ENCODE measurements at places on chromosomes 12 and 14.

- H3K27me3 ChIP-seq, result peaks cover 4% of the 10 kb centered on the region
- no peak for DNase-seq
- H3K4me3 ChIP-seq, result no peak overlapping the region
- peaks cover 24% of the 10 kb centered on the region for H3K4me1 ChIP-seq
Observed at GRCh38 chr12:128276471-128276870, 9.5 kb downstream of the TMEM132C start.

GRCh38 chr12:132123970-132124765 lies 20.0 kb downstream of the DDX51 start:
- H3K27ac ChIP-seq, result no peak overlapping the region
- DNase-seq, result no peak
- peaks cover 75% of the 10 kb centered on the region for H3K36me3 ChIP-seq

DNA sequence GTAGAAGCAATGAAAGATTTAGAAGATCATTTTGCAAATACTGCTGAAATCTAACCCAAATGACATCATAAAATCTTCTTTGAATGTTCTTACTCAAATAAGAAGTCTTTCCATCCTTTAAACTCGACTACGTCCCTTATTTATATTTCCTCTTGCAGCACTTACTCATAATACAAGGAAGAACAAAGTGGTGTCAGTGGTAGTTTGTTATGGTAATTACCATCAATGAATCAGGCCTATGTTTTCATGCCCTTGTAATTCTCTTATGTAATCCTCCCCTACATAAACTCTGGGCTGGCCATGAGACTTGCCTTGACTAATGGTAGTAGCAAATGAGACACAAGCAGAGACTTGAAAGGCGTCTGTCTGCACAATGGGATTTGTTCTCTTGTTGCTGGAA lies 17.0 kb downstream of the EEA1 start:
- peak overlapping the region; percentile 44 for H3K27ac ChIP-seq
- H3K4me3 ChIP-seq, result no peak overlapping the region
- no peaks in the 10 kb centered on the region for H3K27me3 ChIP-seq
- H3K36me3 ChIP-seq, result peaks cover 49% of the 10 kb centered on the region

- peaks cover 18% of the 10 kb centered on the region for H3K4me1 ChIP-seq
- H3K36me3 ChIP-seq, result peaks cover 78% of the 10 kb centered on the region
- DNase-seq, result no peak
- H3K27ac ChIP-seq, result no peak overlapping the region
Observed at GRCh38 chr14:94062344-94062940, 18.6 kb downstream of the DDX24 start.

- H3K36me3 ChIP-seq, result peaks cover 34% of the 10 kb centered on the region
- H3K4me1 ChIP-seq, result peaks cover 16% of the 10 kb centered on the region
- no peak for DNase-seq
Observed at GRCh38 chr12:1966561-1967226, 37.6 kb downstream of the DCP1B start.

DNA sequence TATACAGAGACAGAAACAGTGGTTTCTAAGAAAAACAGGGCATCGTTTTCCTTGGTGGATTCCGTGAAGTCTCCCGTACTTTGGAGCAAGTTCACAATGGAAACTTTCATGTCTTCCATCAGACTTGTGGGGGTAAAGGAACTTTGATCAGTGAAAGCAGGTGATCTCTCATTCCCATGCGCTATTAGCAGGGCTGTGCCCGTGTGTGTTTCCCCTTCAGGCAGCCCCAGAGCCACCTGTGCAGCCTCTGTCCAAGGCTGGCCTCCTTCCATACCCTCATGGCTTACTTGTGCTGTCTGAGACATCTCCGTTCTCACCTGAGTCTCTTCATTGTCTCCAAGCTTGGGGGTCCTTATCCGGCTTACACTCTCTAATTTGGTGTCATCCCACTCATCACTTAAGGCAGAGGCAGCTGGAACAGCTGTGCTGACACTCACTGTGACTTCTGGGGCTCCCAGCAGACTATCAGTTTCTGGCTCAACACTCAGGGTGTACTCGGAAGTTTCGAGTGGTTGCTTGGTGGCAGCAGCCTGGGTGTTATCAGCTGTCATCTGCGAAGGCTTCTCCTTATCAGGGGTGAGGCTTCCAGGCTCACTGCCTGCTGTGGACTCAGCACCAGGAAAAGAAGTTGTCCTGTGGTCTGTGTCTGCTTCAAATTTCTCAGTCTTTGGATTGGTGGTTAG lies 13.8 kb downstream of the ARMH4 start:
- H3K27ac ChIP-seq, result no peak overlapping the region
- no peak for DNase-seq
- peaks cover under 1% of the 10 kb centered on the region for H3K36me3 ChIP-seq
- H3K27me3 ChIP-seq, result no peaks in the 10 kb centered on the region
- H3K4me1 ChIP-seq, result no peaks in the 10 kb centered on the region

GRCh38 chr12:120659151-120659525 lies 18.7 kb downstream of the CABP1 start:
- H3K36me3 ChIP-seq, result no peaks in the 10 kb centered on the region
- H3K4me1 ChIP-seq, result peaks cover 8% of the 10 kb centered on the region
- no peak overlapping the region for H3K4me3 ChIP-seq
- no peak overlapping the region for H3K27ac ChIP-seq
